ENCODE measurements at places on chromosomes 3 and 15.

GRCh38 chr15:60546744-60547143, 67.8 kb upstream of the ICE2 start:
- DNase-seq, result no peak

GRCh38 chr3:115359536-115359935, 212.4 kb upstream of the ZBTB20 start:
- DNase-seq, result no peak

DNA sequence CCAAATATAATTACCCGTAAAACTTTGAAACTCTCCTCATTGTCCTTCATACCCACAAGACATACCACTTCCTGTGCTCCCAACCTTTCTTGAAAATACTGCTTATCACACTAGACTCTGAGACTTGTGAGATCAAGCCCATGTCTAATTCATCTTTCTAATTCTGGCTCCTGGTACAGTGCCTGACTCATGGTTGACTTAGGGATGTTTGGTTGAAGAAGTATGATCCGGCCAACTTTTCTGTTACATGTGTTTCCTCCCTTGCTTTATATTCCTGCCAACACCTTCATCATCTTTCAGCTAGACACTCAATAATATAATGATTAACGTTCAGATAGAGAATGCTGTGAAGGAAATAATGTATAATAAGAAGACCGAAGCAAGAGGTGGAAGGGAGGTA, 58.2 kb downstream of the MEX3B start:
- no peak for DNase-seq

DNA sequence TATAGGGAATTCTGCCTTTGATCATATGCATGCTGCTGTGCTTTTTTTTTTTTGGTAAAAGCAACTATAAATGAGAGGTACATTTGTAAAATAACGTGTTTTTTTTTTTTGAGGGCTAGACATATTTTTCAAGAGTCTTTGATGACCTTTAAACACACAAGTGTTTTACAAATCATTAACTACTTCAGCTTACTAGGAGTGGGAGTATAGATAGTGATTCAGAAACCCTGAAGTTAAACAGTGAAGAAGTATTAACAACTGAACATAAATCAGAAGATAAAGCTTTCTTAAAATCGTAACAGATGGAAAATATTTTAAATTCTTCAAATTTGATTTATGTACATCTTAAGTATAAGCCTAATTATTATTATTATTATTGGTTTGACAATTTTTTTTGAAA, 2.9 kb upstream of the GMNC start:
- DNase-seq, result no peak

GRCh38 chr3:147355084-147355752, 51.1 kb downstream of the ZIC4 start:
- DNase-seq, result no peak

GRCh38 chr3:40524222-40524567, 565 bp upstream of the ZNF621 start:
- peak; percentile 1 for DNase-seq
